ENCODE measurements at places on chromosomes 5 and 9.

DNA sequence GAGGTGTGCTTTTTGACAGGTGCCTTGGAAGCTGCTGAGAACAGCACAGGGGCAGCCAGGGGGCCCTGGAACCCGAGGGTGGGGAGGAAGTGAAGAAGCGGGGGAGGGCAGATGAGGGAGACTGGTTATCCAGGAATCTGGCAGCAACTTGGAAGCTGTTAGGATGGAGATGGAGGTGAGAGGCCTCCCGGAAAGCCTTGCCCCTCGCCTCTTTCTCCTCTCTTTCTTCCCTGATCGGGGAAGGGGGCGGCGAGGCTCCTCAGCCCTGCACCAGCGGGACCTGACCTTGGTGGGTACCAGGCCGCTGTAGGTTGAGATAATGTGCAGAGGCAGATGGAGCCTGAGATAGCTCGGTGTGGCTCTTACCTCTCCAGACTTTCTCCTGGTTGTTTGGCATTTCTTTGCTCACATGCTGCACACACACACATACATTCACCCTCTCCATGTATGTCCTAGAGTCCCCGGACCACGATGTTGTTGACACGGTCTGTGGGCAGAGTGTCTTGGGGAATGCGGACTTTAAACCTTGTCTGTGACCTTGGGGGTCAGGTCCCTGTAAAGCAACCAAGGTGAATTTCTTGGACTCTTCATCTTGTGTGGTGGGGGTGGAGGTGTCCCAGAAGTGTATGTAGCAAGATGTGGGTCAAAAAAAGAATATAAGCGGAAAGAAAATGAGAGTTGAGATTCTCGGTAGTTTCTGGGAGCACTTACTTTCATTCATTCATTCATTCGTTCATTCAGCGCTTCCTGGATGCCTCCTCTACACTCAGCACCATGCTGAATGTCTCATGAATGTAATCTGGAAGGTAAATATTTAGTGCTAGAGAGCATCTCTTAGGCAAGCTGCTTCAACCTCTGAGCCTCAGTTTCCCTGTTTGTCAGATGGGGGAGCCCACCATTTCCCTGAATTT is 1.6 kb downstream of the WWC1 start:
- DNase-seq, result no peak

DNA sequence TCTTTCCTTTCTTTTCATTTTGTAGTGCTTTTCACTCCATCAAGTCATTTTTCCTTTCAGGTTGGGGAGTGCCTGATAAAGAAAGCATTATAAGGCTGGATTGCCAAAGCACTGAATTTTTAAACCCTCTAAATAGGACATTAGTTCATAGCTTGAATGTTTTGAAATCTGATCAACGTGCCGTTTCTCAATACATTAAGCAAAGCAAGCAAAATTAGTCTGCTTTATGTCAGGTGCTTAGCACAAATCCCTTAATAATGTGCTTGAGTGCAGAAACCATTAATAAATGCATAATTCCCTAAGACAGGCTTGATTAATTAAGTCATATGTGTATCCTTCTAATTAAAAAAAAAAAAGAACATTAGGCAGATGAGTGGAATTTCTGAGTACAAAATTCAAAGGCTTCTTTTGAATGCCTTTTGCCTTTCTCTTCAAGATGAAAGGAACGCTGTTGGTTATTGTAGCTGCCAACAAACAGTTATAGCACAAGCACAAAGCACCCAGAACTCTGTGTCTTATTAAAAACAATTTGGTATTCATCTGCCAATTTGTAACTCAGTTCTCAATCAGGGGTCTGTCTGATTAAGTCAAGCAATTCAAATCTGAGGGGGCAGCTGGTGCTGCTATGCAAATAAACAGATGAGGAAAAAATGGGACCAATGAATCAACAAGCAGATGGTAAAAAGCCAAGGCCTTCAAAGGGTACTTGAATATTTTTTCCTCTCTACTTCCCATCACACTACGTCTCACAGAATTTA is 233.7 kb downstream of the TLE1 start:
- DNase-seq, result no peak

DNA sequence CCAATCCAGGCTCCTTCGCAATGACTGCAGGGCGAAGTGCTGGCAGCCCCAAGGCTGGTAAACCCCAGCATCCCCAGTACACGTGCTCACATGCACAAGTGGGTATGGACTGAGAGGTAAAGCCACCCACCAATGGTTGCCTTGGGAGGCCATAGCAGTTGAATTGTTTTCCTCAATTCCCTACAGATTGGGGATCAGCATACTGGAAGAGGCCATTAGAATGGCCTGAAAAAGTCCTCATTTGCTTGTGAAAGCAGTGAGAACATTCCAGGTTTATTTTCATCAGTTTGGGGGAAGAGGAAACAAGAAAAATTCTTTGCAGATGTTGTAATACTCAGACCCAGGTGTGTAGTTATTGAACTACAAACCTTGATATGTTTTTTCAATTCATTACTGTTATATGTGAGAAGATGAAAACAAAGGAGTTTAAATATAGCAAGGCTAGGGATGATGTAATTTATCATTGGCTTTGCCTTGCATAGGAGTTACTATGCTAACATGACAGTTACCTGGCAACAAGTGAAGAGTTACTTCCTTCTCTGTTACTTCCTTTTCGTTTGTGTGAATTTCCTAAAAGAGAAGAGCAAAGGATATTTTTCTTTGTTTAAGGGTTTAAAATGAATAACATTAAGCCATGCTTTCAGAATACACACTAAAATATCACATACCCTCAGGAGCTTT is 36.4 kb downstream of the MTMR12 start:
- no peak for DNase-seq

DNA sequence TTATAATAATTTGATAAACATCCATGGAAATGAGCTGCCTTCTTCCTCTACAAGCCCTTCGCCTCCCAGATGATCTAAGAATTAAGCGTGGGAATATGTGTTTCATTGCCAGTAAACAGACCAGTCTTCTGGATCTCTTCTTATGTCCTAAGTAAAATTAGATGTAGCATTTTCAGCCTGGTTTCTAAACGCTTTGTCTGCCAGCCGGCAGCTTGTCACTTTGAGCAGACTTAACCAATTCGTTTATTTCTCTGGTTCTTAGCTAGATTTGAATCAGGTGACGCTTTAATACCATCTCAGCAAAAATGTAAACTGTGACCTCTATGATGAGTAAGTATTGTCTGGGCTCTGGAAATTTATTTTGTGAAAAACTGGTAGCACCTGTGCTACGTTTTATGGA is 380.6 kb upstream of the NUDT12 start:
- peak; percentile 42 for DNase-seq

GRCh38 chr9:82882748-82883147 is 180.2 kb downstream of the RASEF start:
- no peak for DNase-seq

DNA sequence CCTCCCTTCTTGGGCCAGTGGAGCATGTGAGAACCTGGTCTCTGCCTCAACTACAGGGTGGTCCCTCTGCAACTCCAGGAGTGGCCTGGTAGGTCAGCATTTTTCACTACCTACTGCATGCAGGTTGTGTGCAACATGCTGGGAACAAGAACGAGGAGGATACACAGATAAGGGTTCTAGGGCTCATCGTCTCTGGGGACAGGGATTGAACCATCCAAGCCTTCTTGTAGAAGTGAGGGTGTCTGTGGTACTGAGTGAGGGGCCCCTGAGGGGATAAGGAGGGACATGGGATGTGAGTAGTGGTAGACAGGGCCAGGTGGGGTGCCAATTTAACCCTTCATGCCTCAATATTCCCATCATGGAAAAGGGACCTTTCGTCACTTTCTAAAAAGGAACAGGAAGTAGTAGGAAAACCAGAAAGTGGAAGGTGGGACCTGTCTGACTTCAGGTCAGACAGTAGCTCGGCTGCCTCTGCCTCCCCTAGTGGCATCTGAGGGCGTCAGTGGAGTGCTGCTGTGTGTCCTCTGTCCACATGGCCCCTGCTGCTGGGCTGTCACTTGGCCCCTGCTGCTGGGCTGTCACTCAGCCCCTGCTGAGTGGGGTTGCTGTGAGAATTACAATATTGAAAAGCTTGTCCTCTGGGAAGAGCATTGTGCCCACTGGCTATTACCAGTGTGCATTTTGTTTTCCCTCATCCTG is 48.6 kb upstream of the RNU6ATAC start:
- DNase-seq, result peak; percentile 10

GRCh38 chr5:21931116-21931515 is 922.0 kb downstream of the CDH12 start:
- DNase-seq, result no peak

- DNase-seq, result no peak
Measured at GRCh38 chr5:154221371-154221896, 30.9 kb downstream of the GALNT10 start.

DNA sequence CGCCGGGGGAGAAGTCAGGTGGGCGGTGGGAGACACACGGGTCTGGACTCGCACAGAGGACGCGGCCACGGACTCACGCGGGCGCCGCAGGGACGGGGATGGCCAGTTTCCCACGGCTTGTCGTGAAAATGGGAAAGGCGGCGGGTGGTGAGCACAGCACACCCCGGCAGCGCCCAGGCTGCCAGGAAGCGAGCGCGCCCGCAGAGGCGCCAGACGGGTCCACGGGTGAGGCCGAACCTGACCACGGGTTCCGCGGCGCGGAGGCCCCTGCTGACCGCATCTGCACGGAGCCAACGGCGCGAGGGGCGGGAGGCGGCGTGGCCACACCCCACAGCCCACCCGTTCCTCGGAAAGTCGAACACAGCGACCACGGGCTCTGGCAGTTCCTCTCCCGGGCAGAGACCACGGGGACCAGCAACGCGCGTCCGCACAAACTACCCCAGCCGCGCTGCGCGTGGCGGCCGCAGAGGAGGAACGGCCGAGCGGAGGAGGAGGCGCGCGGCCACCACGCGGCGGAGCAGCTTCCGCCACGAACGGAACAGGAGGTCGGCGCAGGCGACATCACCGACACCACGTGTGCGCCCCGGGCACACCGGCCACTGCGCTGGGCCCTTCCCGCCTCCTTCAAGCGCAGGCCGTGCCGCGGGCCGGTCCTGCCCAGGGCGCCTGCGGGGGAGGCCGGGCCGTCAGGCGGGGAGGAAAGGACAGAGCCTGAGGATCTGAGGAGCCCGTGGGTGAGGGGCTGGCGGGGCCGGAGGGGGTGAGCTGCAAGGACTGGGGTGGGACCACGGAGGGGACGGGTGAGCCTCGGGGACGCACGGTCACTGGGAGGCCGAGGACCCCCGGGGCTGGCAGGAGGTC is 5.6 kb downstream of the EXD3 start:
- peak; percentile 7 for DNase-seq

GRCh38 chr5:179585941-179586401 is 35.6 kb downstream of the RUFY1 start:
- DNase-seq, result no peak

DNA sequence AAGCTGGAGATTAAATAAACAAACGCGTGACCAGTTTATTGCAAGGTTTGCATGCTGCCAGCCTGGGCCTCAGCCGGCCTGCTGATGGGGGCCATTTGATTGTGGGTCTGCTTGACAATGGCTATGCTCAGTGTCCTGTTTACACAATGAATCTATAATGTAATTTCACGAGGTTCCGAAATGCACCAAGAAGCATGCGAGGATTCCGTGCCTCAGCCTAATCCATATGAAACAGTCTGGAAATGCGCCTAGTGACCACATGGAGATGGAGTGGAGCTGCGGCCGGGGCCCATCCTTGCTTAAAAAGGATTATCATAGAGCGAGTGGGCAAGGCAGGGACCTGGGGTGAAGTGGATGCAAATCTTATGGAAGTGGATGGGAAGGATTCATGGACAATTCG is 382.4 kb downstream of the CDK5RAP2 start:
- no peak for DNase-seq

GRCh38 chr9:125885405-125886034 is 138.3 kb downstream of the PBX3 start:
- DNase-seq, result no peak

- no peak for DNase-seq
Measured at GRCh38 chr9:81741103-81741502, 51.8 kb upstream of the TLE1 start.

DNA sequence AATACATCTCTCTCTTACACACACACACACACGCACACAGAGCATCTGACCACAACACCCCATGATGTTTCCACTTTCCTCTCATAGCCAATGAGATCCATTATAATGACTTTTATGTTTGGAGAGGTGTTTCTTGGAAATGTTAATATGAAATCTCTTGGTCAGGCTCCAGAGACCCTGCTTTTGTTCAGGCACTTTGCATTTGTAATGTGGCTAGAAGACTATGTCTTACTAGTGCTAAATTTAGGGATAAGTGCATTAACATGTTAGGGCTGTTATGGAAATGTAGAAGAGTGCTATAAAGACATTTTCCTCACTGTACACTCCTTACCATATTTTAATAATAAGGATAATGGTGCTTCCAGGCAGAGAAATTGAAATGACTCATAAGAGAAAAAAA is 3.8 kb downstream of the CDH9 start:
- DNase-seq, result no peak

- no peak for DNase-seq
Measured at GRCh38 chr9:93131599-93132286, 2.3 kb downstream of the NINJ1 start.

GRCh38 chr9:24479361-24480059 is 66.2 kb downstream of the IZUMO3 start:
- DNase-seq, result no peak

DNA sequence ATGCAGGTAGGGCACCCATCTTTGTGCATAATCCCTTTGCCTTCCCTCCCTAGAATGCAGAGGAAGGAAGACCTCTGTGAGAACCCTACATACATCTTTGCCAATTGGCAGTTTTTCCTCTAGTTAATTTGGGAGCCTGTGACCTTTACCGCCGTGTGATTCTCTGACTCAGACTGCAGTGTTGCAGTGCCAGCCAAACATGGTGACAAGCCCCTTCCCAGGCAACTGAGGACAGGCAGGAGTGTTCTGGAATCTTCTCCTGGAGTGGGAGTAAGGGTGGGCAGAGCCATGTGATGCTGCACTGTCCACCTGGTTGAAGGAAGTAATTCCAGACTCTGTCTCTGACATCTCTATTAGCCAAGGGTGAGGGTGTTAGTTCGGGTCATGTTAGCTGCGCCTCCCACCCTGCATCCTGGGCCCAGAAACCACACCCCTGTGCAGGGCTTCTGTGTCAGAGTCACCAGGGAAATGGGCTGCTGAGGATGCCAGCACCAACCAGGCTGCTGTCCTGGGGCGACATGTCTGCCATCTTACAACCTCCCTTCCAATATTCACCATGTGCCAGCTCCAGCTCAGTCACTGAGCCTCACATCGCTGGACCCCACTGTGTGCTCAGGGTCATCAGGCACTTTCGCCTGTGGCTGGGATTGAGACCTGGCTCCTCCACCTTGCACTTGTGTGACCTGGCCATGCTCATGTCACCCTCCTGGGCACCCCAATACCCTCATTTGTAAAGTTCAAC is 21.8 kb downstream of the KCNIP1 start:
- no peak for DNase-seq

GRCh38 chr5:151589878-151590570 is 1.1 kb downstream of the FAT2 start:
- DNase-seq, result no peak

GRCh38 chr5:1468629-1469527 is 23.6 kb upstream of the SLC6A3 start:
- peak; percentile 10 for DNase-seq

Measured in BE2C (cell line).